Activated naive CD4-positive, alpha-beta T cell (primary cell): ENCODE measurements at places on chromosomes 6 and 20.

DNA sequence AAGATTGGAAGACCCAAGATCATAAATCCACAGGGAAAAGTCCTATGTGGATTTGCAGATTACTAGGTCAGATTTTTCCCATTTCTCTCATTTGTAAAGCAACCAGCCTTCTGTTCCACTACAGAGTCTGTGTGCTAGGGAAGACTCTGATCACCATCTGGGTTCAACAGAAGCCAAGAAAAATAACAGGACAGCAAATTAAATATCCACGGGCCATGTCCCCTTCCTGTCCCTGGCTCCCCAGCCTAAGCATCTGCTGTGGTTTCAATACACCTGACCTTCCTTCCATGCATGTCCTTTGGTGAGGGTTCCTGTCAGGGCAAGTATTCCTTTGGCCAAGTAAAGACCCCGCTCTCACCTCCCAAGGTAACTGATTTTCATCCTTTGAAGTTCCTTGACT lies 558.8 kb downstream of the KIF16B start:
- no peak for DNase-seq

DNA sequence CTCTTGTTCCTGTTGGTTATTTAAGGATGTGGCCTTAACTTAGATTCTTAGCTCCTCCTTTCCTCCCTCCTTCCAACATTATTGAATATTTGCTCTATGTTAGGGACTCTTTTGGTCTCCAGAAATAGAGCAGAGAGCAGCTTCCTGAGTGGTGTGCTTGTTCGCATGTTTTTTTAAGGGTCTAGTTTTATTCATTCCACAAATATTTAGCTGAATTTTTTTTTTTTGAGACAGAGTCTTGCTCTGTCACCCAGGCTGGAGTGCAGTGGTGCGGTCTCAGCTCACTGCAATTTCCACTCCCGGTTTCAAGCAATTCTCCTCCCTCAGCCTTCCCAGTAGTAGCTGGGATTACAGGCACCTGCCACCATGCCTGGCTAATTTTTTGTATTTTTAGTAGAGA lies 169.2 kb downstream of the ZFAND3 start:
- DNase-seq = no peak

GRCh38 chr6:106628658-106629102 lies 618 bp downstream of the RTN4IP1 start:
- no peak for DNase-seq

DNA sequence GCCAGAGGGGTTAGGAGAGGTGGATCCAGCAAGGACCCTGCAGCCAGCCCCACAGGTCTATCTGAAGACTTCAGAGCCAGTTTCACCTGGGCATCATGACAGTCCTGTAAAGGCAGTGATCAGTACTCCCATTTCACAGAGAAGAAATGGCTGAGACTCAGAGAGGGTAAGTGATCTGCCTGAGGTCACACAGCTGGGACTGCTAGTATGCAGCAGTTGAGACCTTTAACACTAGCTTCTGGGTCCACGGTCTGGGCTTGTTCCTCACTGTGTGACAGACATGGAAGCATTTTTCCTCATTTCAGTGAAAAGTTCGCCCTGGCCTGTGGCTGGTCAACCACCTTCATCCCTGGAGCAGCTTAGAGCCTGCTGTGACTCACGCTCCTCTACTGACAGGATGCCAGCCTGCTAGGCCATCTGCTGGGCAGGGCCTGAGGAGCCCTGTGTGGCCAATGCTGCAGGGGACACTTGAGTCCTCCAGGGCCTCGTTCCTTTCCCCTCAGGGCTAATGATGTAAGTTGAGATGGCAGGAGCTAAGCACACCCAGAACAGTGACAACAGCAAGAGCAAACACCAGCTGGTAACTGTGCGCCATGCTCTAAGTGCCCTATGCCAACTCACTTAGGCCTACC lies 192.0 kb downstream of the LRFN2 start:
- DNase-seq = no peak

DNA sequence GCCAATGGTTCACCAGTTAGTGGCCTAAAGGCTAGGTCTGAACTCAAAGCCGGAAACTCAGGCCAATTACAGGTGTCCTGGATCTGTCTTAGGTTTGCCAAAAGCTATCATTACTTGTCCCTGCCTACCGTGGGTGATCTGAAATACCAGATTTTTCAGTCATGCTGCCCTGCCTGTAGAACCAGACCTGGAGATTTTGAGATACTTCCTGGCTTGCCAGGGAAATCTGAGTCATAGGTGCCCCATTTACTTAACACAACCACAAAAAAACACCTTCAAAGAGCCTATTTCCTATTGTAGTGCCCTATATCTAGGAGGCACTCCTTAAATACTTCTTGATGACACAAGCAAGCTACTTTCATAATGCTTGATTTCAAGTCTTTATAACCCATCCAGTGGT lies 13.9 kb upstream of the RANBP9 start:
- DNase-seq = no peak

GRCh38 chr6:13038741-13039190 lies 289.6 kb downstream of the TBC1D7 start:
- DNase-seq = no peak

- DNase-seq = no peak
Observed at GRCh38 chr6:134020543-134020942, 31.9 kb downstream of the SLC2A12 start.

- DNase-seq = no peak
Observed at GRCh38 chr6:159233365-159234101, 64.3 kb downstream of the FNDC1 start.

DNA sequence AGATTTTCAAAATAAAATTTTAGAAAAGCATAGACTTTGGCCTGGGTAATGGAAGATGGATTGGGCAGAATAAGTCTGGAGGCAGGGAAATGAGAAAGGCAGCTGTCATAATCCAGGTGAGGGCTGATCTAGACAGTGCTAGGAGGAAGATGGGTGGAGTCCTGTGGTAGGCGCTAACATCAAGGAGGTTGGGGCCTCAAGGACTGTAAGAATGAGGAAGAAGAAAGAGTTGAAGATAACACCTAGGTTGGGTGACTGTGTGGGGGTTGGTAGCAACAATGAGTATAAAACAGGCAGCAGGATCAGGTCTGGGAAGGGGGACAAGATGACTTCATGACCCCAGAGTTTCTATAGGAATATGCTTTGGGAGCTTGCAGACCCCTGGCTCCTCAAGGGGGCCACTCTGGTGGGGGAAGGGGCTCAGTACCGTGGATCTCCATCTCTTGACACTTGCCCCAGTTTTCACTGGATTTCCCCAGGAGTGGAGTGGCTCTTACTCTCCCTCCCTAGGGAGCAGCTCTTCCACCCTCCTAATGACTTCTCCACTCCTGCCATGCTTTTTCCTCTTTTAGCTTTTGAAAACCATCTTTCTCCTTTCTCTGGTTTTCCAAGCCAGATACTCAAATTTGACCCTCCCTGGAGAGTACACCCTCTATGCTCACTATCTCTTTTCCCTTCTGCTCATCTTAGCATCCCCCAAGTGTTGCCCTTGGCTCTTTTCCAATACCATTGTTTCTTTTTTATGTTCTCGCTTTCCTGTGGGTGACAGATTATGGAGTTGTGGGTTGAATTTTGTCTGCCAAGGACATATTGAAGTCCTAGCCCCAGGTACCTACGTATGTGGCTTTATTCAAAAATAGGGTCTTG lies 14.8 kb downstream of the TRIM31 start:
- no peak for DNase-seq
